Activated CD8-positive, alpha-beta T cell treated with anti-CD3 and anti-CD28 coated beads for 36 hours (primary cell): ENCODE measurements at places on chromosomes 3 and 15.

DNA sequence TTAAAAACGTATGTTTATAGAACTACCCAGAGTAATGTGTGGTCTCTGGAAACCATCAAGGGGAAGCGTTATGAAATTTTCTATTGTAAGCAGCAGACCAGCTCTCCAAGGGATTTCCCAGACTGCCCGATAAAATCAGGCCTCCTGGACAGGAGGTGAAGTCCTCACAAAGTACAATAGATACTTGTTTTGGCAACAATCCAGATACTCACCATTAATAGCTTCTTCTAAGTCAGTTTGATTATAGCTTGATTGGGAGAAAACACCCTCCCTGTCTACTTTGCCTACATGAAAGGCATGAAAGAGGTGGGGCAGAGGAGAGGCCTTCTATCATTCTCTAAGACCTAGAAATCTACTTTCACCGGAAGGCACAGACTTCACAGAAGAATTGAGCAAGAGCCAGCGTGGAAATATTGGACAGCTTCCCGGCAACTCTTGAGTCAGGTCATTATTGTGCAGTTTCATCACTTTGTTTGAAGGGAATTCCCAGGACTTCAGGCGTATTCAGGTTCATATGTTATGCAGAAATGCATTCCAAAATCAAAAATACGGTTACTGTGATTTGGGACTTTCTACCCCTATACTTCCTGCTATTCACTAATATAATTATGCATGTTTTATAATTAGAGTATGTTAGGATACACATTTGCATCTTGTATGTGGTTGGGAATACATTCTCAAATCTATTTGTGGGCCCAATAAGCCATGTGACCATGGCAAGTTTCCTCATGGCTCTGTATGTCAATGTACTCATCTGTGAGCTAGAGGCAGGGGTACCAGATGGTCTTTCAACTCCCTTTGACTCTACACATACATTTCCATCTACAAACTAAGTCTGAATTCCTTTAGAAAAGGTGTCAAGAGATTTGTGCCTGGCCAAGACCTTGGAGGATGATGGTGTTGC is 103.5 kb downstream of the CD47 start:
- DNase-seq = no peak

GRCh38 chr3:152257563-152258035 is 11.1 kb upstream of the MBNL1 start:
- no peak for DNase-seq

- DNase-seq = peak; percentile 17
These were observed 82.2 kb upstream of the CTDSPL start for GRCh38 chr3:37779289-37780152.

DNA sequence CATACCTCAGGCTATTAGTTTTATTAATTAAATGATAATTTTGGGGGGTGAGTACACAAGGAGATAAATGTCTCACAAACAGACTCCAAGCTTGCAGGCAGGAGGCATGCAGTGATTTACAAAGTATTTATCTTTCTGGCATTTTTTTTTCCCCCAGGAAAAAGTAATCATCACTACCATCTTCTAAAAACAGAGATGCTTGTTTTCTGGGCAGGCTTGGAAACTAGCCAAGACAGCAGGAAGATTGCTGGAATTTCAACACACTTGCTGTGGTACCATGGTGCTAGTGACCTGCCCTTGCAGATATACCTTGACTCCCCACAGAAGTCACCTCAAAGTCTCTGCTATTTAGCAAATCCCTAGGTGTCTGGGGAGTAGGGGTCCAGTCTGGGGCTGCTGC is 732.8 kb upstream of the CFAP20DC start:
- DNase-seq = no peak

GRCh38 chr15:48688493-48688892 is 43.0 kb upstream of the FBN1 start:
- no peak for DNase-seq

GRCh38 chr3:101638261-101638745 is 38.6 kb downstream of the ZBTB11 start:
- DNase-seq = no peak

DNA sequence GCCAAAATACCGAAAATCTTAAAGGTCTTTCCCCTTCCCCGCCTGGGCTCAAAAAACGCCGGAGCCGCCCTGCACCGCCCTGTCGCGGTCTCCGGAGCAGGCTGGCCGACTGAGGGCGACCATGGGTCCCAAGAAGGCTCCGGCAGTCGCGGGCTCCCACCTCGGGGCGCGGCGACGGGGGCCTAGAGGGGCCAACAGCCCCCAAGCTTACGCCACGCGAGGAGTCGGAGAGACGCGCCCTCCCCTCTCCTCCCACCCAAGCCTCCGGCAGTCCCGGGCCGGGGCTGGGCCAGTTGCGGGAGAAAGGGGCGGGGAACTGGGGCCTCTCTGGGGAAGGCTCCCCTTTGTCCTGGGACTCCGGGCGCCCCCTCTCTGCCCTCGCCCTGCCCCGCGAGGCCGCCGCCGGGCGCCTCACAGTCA is 69.2 kb downstream of the GOLGA8B start:
- DNase-seq = peak; percentile 40

- DNase-seq = no peak
These were observed 17.0 kb downstream of the NT5DC2 start for GRCh38 chr3:52516509-52517195.

- DNase-seq = no peak
These were observed 114.6 kb downstream of the CYP19A1 start for GRCh38 chr15:51223771-51224229.

DNA sequence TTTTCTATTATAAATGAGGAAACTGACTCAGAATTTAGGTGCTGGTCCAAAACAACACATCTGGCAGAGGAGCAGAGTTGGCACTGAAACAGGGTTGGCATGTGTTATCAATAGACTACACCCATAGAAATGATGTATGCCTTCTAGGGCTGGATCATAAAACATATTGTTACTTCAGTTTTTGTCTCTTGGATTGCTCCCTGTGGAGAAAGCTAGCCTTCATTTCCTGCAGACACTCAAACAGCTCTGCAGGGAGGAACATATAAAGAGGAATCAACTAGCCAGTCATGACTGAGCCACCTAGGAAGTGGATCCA is 507 bp upstream of the MRPL3 start:
- DNase-seq = no peak

GRCh38 chr15:74808840-74809229 is 3.8 kb upstream of the LMAN1L start:
- no peak for DNase-seq

- no peak for DNase-seq
These were observed 165.8 kb downstream of the NUP210 start for GRCh38 chr3:13254028-13254951.

GRCh38 chr15:30041868-30042267 is 40.9 kb upstream of the GOLGA8J start:
- DNase-seq = no peak

DNA sequence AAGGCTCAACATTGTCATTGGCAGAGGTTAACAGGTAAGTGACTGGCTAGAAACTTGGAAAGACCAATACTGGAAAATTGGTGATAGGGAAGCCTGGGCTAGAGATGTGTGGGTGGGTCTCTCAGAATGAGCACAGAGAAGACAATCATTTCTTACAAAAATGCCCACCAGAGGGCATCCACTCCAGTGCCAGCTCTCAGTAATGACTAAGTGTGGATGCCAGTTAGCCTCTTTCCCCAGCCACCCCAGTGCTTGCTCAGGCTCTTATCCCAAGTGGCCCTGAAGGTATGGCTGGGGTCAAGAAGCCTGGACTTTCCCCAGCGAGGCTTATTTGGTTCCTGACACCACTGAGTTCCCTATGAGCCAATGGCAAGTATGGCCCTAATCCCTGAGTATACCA is 115.9 kb upstream of the ST8SIA2 start:
- peak; percentile 32 for DNase-seq

DNA sequence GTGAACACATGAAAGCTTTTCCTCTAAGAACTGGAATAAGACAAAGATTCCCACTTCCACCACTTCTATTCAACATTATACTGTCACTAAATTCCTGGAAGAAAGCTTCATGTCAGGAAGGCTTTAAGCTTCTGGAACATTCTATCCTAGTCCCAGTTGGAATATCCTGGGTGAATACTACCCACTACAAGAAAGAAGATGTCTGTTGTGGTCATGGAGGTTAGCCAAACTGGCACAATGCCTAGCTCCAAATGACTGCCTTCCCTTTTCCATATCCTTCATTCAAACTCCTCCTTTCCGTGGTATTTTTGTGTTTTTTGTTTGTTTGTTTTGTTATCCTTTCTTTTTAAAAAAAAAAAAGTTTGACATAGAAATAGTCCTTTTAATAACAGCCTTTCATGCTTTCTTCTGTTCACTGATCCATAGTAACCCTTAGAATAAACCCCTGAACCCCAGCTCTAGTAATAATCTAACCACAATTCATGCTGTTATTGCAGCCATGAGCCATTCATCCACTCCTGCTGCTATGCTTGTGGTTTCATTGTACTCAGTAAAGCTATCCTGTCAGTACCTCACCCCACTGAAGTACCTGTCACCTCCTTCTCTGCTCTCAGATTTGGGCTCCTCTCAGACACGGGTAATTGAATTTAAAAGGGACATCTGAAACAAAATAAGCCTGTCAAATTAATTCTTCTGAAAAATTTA is 447.5 kb downstream of the IGSF11 start:
- no peak for DNase-seq

GRCh38 chr3:182735672-182736071 is 57.6 kb upstream of the ATP11B start:
- no peak for DNase-seq

DNA sequence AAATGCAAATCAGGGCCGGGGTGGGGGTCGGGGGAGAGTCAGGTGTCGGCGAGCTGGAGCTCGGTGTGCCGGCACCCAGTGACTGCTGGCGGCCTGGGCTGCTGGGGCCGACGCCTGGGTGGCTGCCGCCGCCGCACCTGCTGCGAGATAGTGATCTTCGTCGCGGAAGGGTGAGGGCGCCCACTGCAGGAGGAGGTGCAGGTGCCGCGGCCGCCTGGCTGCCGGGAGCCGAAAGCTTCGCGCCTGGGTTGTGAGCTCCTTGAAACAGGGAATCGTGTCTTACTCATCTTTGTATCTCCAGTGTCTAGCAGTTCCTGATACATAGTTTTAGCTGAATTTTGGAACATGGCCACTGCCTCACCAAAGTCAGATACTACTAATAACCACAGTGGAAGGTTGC is 64.0 kb upstream of the CPOX start:
- DNase-seq = peak; percentile 65

DNA sequence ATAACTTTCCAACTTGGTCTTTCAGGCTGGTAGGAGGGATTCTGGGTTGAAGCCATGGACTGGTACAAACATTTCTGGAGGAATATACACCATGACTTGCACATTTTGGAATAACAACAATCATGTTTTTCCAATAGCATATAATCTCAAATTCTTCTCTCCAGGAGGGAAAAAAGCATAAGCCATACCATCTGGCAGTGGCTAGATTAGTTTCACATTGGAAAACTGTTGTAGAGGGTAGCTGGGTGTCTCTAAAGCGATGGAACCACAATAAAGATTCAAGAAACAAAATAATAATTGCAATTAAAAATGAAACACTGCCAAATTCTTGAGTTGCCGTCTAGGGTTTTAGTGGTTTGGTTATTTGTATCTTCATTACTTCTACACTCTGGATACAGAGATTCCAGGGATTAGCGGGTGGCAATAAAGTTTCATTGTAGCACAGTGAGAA is 278.5 kb upstream of the RASGRP1 start:
- DNase-seq = no peak

GRCh38 chr15:87949151-87949574 is 307.4 kb downstream of the NTRK3 start:
- DNase-seq = no peak

- DNase-seq = no peak
These were observed 238.7 kb downstream of the XXYLT1 start for GRCh38 chr3:195032106-195032759.

DNA sequence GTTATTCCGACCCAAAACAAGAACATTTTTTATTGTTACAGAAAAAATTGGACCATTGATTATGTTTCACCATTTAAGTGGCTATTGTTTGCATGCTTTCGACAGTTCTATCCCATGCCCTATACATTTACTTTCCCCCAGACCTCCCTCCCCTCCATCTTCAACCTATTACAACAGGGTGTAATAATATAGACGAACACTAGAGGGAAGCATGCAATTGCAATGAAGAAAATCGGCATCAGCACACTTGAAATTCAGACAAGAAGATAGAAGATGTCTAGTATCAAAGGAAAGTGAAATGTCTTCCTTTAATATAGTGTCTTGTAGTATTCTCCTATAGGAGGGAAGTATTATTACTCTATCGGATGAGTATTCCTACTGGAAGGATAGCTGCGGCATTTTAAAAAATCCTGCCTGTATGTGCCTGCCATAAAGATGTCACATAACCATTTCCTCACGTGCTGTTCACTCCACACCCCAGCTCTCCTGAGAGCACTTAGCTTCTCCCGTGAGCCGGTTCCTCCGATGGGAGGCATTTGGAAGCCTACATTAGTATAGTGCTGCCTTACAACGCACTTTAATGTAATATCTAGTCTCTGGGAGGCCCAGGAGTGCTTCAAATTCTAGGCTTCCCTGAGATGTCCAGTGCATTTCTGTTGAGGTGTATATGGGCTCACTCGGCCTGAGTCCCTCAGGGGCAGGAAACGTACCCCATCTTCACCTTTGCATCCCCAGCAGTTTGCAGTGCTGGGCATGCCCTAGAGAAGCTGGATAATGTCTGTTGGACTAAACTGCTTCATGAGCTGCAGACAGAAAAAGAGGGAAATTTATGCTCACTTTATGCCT is 17.8 kb upstream of the ERICH6 start:
- no peak for DNase-seq

- no peak for DNase-seq
These were observed 54.9 kb downstream of the TMED3 start for GRCh38 chr15:79365765-79366164.

- no peak for DNase-seq
These were observed 141.5 kb downstream of the ATP10A start for GRCh38 chr15:25721605-25721955.

GRCh38 chr15:81929557-81929956 is 116.3 kb downstream of the MEX3B start:
- DNase-seq = no peak

GRCh38 chr15:79431636-79432344 is at the start of gene MINAR1:
TSS of gene MINAR1 (plus strand) at chr15:79432336. CDS start at chr15:79456148, 23,812 bp downstream.
- DNase-seq = peak; percentile 26

DNA sequence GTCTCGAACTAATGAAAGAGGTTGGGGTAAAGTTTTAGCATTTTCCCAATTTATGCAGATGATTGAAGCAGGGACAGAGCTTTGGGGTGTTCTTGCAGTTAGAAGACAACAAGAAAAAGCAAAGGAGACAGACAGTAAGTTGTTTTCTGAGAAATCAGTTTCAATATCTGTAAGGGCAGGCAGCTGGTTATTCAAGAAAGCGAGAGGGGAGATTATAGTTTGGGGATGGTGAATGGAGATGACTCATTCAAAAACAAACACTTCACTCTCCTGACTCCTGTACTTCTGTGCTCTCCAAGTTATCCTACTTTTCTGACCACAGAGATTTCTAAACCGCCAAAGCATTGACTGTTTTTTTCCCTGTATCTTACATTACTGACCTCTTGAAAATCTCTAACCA is 352.0 kb downstream of the GAP43 start:
- no peak for DNase-seq
